ENCODE measurements at places on chromosomes 11 and 22.

- no peak for DNase-seq
Observed at GRCh38 chr11:73859671-73860070, 17.0 kb downstream of the COA4 start.

GRCh38 chr22:28894334-28894733 lies 11.0 kb downstream of the ZNRF3 start:
- DNase-seq: peak; percentile 58

GRCh38 chr11:120013325-120014250 lies 124.3 kb downstream of the TRIM29 start:
- DNase-seq: peak; percentile 25

DNA sequence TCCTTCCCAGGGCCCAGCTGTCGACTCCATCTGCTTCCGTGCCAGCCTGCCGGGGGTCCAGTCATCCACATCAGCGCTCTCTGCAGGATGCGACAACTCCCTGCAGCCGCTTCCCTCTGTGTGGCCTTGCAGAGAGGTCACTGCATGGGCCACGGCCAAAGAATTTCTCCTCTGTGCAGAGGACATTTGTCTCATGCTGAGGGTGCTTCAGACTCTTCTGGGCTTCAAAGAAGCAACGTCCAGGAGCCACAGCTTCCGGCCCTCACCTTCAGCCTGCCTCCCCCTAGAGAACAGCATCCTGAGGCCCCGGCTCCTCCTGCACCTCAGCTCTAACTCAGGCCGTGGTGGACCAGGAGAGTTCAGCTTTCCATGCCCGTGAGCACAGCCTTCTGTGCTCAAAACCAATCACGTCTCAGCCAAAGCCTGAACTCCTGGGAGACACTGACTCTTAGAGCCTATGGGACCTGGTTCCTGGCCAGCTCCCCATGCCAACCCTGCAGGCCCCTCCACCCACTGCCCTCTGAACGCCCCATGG lies 258.9 kb downstream of the BRD1 start:
- no peak for DNase-seq

DNA sequence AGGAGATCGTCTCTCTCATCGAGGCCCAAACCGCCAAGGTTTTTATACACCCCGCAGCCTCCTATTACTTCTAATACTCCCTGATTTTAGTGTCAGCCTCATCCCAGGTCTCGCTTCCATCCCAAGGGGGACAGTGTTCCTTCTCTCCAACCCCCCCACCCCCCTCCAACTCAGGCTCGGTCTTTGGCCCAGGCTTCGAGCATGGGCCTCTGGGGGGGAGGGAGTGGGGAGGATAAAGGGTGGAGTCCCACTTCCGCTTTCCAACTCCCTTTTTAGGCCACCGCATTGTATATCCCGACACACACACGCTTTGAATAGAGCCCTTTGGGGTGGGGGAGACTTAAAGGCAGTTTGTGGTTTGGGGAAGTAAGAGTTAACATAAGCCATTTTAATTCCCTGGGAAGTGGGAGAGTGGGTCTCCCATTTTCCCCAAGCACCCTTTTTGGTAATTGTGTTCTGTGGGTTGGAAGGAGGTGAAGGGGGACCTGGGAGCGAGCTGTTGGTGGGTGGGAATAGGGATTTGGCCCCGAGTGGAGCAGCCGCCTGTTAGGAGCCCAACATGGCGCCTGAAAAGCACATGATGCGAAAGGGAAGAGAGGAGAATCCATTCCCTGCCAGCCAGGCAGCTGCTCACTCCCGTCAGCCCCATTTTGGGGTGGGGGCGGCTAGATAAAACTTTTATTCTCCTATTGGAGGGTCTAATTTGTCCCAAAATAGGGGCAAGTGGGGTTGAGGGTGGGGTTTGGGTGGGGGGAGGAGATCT lies 844 bp downstream of the PCF11 start:
- DNase-seq: peak; percentile 65

GRCh38 chr22:35399114-35399677 lies 744 bp upstream of the MCM5 start:
- DNase-seq: no peak

GRCh38 chr11:59678118-59678812 lies 9.4 kb upstream of the PATL1 start:
- no peak for DNase-seq

- DNase-seq: no peak
Observed at GRCh38 chr22:41808400-41808799, 7.9 kb downstream of the CCDC134 start.

DNA sequence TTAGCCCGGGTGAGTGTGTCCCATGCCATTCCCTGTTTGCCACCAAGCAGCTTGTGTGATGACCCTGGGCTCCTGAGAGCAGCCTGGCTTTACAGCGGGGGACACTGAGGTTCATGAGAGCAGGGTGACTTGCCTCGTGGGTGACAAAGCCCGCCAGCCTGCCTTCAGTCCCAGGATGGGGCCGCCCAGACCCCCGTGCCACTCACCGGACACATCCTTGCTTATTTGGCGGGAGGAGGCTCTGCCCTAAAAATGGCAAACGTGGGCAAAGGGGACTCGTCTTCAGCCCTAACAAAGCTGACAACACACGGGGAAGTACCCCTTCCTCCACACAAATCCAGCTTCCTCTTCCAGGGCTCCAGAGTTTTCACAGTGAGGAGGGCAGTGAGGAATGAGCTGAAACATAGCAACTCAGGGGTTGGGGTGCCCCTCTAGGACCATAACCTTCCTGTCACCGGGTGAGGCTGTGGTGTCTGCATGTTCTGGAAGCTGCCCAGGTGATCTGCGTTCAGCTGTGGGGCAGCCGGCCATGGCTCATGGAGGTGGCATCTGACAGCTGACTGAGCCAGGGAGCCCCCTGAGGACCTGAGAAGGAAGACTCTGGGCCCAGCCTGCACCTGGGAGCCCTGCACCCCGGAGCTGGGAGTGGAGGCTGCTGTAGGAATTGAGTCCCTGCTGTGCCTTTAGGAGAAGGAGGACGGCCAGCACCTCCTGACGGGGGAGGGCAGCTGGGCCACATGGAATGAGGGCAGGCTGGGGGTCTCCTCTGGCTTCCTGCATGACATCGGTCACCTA lies 16.7 kb downstream of the RIBC2 start:
- DNase-seq: peak; percentile 64

GRCh38 chr11:35256296-35256695 lies 117.3 kb downstream of the CD44 start:
- no peak for DNase-seq

GRCh38 chr22:22877523-22878210 lies 9.9 kb upstream of the IGLL5 start:
- peak; percentile 78 for DNase-seq

GRCh38 chr11:26187639-26188038 lies 144.3 kb upstream of the ANO3 start:
- no peak for DNase-seq

DNA sequence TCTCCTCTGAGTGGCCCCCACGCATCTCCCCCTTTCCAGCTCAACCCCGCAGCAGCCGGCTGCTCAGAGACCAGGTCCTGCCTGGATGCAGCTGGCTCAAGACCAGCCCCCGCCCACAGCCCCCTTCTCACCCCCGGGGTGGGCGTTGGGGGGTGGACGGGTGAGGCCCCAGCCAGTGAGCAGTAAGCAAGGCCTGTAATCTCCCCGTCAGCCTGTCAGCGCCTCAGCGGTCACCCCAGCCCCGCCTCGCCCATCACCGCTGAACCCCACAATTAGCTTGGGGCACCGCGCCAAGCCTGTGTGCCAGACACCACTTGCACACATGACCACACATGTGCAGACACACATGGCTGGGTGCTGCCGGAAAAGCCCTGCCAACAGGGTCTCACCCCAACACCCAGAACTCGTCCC lies 5.9 kb downstream of the PLXNB2 start:
- no peak for DNase-seq

DNA sequence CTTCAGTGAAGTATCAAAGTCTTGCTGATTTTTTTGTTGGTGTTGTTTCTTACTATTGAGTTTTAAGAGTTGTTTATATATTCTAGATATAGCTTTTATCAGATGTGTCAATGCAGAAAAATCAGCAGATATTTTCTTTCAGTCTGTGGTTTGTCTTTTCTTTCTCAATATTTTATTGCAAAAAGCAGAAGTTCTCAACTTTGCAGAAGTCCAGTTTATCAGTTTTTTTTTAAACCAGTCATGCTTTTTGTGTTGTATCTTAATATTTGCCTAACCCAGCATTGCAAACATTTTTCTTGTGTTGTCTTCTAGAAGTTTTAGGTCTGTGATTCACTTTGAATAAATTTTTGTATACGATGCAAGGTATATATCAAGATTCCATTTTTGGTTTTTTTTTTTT lies 7.0 kb downstream of the ASRGL1 start:
- no peak for DNase-seq

DNA sequence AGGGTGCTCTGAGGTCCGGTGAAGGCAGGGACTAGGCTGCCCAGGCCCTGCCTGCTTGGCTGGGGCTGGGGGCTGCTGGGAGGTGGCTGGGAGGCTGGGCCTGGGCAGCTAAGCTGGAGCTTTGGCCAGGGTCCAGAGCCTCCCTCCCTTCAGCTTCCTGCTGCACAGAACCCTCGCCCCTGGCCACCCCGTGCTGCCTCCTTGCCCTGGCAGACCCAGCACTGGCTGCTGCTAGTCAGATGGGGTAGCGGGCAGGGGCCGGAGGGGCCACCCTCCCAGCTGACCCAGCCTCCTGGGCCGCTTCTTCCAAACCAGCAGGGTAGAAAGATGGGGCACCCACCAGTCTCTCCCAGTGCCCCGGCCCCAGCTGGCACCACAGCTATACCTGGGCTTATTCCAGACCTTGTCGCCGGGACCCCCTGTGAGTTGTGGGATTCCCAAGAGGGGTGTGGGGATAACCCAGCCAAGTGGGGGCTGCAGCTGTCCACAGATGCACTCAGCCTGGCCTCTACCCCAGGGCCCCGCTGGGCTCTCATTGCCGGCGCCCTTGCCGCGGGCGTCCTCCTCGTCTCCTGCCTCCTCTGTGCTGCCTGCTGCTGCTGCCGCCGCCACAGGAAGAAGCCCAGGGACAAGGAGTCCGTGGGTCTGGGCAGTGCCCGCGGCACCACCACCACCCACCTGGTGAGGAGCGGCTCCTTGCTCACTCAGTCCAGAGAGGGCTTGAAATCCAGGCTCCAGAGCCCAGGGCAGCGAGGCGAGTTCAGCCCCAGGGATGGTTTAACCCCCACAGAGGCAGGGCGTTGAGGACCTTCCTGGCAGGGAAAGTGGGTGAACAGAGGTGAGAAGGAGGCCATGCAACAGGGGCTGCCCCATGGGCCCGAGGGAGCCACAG lies at the start of gene SYT8:
Gene SYT8, plus strand, starts transcription at position 212 of the 892 bp plus-strand sequence. Its CDS starts 116 bp downstream, at position 328.
- DNase-seq: no peak

GRCh38 chr11:12137938-12138731 lies 27.7 kb downstream of the MICAL2 start:
- peak; percentile 52 for DNase-seq

DNA sequence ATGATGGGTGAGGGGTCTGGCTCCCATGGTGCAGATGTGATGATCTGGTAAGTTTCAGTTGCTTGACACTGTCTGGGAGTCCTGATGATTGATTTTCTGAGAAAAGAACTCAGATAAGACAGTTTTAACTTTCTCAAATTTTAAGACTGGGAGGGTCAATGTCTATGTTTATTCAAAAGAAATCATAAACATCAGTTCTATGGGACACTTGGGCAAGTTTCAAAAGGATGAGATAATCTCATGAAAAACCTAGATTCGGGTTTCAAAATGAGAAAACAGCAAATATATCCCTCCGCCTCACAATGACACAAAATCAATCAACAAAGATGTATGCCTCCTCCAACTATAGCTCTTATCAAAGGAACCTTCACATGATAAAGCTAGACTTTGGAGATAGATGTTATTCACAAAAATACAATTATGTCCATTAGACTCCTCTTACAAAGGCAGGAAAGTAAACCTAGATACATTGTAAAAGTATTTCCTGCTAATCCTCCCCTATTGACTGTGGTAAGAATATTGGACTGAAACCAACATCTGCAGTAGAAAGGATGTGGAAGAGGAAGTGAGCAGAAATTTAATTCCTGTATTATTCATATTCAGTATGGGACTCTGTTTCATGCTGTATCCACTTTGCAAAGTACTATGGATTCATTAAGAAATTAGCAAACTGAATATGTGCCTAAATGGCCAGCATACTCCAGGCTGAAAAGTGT lies 21.6 kb downstream of the SVIP start:
- DNase-seq: peak; percentile 12

DNA sequence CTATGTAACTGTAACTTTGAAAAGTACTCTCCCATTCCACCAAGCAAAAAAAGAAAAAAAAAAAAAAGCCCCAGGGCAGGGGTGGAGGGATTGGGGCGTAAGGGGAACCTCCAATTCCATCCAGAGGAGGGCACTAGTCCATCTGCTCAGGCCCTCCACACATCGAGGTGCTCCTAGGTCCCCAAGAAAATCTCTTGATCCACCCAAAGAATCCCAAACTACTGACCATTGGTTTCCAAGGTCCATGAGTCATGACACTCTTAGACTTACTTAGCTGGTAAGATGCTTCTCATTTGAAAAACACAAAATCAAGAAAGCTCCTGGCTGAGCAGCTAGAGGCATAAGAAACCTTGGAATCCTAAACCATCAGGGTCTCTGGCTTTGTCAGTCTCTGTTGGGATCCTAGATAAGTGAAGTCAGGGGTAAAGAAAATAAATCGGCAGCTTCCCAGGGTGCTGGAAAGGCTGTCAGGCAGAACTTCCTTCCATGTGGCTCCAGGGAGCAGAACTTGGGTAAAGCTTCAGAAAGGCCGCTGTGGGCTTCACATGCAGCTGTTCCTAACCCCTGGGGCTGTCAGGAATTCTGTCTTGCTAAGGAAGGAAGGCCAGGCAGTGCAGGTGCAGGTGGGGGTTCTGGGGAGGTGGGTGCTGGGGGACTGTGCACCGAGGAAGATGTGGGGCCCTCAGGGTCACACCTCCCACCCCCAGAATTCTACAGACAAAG lies 49.4 kb upstream of the ADA2 start:
- peak; percentile 46 for DNase-seq

- peak; percentile 40 for DNase-seq
Observed at GRCh38 chr11:64745521-64746328, 1.8 kb upstream of the RASGRP2 start.

DNA sequence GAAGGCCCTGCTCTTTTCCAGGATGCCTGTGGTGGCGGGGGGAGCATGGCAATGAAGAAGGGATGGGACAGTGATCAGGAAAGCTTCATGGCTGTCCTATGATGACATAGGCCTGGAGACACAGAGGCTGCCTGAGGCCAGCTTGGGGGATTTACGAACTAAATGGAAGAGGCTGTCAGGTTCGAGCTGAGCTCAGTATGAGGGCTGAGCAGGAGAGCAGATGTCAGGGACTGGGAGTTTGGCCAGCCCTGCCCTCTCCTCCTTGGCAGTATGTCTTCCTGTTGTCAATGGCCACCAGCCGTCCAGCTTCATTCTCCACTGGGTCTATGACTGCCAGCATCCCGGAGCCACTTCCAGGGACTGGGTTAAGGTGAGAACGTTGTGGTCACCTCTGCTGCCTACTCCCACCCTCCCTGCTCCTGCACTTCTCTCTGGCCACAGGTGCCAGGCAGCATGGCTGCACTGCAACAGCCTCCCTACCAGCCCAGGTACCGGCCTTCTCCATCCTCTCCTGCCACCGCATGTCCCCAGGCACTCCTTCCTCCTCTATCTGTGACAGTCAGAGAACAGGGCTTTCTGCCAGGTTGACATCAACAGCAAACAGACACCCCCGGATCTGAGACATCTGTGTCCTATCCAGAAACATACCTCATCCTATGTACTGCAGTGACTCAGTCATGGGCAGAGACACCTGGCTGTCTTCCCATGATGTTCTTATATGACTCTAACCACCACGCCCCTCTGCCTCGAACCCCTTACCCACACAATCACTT lies 75.1 kb downstream of the KIRREL3 start:
- DNase-seq: no peak

Measured in suppressor macrophage (primary cell).